Foreskin keratinocyte (primary cell): ENCODE measurements at places on chromosomes 16 and 17.

GRCh38 chr16:85605051-85605911 lies 7.8 kb upstream of the GSE1 start:
- no peak for DNase-seq

DNA sequence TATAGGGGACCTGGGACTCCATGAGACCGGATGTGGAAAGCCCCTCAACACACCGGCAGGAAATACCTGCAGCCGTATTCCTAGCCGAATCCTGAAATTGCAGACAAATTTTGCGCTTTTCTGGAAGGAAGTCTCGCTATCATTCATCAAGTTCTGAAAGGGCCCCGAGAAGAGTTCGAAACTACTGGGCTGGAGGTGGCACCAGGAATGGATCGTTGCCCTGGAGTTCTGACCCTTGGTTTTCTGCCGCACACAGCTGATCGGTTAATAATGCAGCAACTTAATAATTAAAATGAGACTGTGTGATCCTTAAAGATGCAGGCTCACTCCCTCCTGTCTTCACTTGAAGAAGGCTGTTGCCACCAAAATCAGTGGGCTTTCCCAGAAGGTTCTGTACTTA lies 55.7 kb upstream of the MRTFB start:
- DNase-seq: no peak

DNA sequence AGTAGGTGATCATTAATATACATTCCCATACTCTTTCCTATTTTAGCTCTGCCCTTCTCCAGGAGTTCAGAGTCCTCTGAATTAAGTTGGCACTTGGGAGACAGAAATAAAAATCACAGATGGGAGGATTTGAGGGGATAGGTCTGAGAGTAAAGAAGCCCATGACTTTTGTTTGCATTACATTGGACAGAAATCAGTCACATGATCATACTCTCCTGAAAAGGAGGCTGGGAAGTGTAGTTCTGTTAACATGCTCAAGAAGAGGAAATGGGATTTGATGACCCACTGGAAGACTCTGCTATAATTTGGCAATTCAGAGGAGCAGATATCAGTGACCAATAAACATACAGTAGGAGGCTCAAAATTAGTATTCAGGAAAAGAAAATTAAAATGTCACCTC lies 674.9 kb upstream of the C16orf82 start:
- no peak for DNase-seq

- no peak for DNase-seq
These were observed 20.0 kb upstream of the WFIKKN2 start for GRCh38 chr17:50815400-50815799.

GRCh38 chr17:76252040-76252954 lies 12.0 kb upstream of the RNF157 start:
- DNase-seq: peak; percentile 46

GRCh38 chr16:55443434-55444346 lies 35.3 kb upstream of the MMP2 start:
- peak; percentile 60 for DNase-seq

DNA sequence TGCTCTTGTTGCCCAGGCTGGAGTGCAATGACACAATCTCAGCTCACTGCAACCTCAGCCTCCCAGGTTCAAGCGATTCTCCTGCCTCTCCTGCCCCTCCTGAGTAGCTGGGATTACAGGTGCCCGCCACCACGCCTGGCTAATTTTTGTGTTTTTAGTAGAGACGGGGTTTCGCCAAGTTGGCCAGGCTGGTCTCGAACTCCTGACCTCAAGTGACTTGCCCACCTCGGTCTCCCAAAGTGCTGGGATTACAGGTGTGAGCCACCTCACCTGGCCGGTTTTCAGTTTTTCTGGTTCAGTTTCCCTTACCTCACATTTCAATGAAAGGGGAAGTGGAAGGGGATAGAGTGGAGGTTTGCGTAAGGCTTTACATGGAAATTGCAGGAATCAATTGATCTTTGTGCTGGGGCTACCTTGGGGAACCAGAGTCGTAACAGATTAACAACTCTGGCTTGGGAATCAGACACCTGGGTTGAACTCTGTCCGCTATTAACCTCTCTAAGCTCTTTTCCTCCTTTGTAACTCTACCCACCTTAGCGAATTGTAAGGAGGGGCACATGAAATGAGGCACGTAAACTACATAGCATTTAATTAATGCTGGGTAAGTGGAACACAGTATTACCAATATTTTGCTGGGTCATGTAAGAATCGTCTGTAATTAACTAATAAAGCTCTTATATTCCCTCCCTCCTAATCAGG lies 3.2 kb downstream of the MPV17L start:
- DNase-seq: no peak

- DNase-seq: no peak
These were observed 11.2 kb upstream of the GFOD2 start for GRCh38 chr16:67730326-67730725.

GRCh38 chr16:78884204-78884603 lies 716.3 kb downstream of the MAF start:
- DNase-seq: peak; percentile 12

DNA sequence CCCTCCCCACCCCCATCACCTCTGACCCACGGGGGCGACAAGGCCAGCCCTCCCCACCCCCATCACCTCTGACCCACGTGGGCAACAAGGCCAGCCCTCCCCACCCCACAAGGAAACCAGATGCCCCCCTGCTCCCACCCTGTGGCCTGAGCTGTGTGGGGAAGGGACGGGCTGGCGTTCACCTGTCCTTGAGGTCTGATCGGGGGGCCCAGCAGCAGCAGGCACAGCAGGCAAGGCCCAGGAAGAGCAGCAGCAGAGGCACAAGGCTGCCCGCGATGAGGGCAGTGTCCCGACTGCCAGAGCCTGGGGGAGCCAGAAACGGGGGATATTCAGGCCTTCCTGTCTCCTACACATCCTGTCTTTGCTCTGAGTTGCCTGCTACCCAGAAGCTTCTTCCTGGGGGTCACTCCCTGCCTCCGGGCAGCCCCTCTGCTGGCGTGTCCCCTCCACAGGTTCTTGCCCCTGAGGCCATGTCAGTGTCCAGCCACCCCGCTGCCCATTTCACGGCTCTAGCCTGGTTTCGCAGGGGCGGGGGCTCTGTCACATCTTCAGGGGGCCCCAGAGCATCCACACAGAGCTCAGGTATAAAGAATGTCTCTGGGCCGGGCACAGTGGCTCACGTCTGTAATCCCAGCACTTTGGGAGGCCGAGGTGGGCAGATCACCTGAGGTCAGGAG lies 6.8 kb downstream of the SCARF1 start:
- no peak for DNase-seq
